ENCODE measurements at places on chromosomes 12 and 14.

- DNase-seq: no peak
Measured at GRCh38 chr12:118166946-118167345, 31.0 kb downstream of the PEBP1 start.

GRCh38 chr14:31283578-31284252 lies 76.1 kb upstream of the HECTD1 start:
- DNase-seq: no peak

DNA sequence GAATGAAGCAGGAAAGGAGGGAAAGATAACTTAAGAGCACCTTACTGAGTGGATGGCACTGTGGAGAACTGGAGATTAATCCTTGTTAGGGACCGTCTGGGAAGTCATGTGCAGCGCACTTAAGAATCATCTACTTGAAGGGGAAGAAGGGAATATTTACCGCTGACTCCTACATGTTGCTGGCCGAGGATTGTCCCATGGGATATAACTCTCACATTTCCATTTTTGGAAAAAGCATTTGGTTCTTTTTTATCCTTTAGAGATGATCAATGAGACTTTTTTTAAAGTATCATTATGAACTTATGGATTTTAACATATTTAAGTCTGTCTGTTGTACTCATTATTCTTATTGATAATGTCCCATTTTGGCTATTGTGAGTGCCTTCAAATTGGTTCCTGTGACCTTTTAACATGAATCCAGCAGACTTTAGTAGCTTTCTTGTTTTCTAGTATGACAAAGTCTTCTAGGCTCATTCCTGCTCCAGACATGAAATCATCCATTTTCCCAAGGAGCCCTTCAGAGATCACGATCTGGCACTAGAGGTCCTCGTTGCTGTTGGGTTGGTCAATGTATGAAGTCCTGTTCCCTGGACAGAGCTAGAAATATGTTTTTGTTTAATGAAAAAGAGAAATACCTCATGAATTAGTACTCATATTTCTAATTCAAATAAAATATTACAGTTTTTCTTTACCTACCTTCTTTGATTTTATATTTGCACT lies 20.2 kb upstream of the FAM234B start:
- DNase-seq: no peak

DNA sequence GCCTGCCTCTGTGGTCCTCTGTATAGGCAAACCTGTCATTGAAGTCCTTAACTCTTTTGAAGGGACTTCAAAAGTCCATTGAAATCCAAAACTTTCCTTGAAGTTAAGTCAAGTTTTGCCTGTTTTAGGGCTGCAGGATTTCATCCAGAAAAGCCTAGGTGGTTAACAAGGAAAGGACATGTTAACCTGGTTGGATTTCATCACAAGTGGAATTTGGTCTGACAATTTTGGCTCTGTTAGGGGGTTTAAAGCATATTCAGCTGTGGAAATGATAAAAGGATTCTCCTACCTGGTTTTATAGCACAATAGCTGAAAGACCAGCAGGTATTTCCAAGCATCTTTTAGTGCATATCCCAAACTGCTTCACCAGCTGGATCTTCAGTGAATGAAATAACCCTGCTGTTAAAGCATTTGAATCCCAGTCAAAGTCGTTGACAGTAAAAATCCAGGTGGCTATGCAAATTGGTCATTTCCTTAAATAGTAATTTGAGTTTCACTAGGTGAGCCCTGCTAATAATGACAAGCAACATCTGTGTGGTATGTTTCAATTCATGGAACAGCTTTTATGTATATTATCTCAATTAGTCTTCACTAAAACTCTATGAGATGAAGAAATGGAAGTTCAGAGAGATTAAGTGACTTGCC lies 400.5 kb downstream of the ETNK1 start:
- DNase-seq: no peak

DNA sequence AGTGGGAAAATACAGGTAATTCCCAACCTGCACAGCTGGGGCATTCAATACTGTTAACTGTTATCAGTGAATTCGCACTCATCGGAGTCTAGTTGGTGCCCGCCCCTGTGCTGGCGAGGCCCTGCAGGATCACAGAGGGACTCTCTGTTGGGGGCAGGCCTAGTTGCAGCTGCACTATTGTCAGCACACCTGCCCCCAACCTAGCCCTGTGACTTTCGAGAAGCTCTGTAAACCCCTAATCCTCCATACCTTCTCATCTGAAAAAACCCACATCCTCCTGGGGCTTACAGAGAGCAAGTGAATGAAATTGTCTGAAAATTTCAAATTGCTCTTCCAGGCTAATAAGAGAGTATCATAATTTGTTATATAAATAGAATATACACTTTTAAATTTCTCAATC lies 132.2 kb upstream of the NUDT4 start:
- no peak for DNase-seq

GRCh38 chr12:48924617-48925303 lies 532 bp downstream of the FKBP11 start:
- peak; percentile 68 for DNase-seq
